ENCODE measurements at places on chromosomes 12 and 14.

- no peak for DNase-seq
These were observed 18.7 kb downstream of the DTX1 start for GRCh38 chr12:113075137-113075683.

GRCh38 chr12:50276068-50276467 lies 7.3 kb downstream of the LIMA1 start:
- DNase-seq, result no peak

- DNase-seq, result no peak
These were observed 149.7 kb upstream of the DCN start for GRCh38 chr12:91332302-91332701.

DNA sequence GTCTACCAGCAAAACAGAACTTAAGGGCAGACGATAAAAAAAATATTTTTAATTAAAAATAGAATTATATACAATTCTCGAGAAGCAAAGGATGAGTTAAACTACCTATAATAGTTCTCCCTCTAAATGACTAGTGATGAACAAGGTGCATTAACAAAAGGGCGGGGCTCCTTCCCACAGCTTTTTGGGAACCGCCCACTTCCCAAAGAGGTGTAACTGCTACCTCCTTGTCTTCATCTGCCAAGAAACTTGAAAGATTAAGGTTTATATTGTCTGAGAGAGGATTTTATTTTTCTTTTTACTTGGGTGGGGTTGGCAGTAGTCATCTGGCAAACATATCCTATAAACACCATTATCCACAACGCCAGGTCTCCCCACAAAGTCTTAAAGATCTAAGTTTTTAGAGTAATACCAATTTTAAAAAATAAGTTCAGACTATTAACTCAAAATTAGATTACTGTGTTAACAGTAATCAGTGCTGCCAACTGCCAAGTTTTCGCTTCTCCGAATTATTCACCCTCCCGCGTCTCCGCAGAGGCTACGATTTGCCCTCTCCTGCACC lies 938 bp downstream of the RALGAPA1 start:
- DNase-seq, result no peak

GRCh38 chr12:98259693-98260092 lies 255.7 kb upstream of the TMPO start:
- DNase-seq, result no peak

DNA sequence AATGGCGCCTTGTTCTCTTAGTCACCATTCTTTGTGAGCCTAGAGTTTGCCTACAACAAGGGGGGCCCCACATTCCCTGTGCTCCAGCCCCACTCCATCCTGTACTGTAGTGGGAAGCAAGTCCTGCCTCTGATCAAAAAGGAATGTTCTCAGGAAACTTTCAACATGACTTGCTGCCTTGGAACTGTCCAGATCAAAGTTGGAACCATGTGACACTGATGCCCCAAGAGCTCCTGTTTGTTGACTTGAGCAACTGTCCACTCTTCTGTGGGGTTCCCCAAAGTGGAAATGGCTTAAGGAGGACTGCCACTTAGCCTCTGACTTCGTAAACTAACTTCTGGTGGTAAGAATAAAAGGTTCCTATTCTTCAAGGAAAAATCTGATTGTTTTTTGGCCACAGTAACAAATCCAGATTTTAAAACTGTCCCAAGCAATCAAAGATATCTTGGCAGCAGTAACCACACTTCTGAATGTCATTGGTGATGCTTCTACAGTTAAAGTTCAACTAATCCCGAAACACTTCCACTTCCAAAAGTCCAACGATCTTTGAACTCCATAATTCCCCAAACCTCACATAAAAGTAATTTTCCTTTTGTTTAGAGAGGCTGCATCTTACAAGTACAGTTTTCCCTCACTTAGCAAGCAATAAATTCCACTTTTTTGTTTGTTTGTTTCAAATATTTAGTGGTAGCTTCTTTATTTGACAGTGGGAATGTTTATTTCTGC lies 67.2 kb downstream of the PAH start:
- no peak for DNase-seq

DNA sequence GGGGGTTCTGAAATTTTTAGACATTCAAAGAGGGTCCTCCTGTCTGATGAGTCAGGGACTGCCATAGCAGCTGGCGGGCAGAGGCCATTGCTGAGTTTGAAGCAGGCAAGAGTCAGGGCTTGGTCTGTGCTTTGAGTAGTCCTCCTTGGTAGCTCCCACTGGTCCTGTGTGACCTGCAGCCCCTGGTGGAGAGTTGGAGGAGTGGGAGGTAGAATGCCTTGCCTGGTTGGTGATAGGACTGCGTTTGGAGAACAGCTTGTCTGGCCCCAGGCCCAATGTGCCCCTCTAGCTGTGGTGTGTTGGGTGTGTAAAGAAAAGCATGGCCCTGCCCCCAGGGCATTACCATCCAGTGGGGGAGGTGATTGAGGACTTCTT lies 116.7 kb downstream of the BEGAIN start:
- DNase-seq, result no peak

- DNase-seq, result no peak
These were observed 28.4 kb upstream of the BDKRB2 start for GRCh38 chr14:96176275-96176674.

DNA sequence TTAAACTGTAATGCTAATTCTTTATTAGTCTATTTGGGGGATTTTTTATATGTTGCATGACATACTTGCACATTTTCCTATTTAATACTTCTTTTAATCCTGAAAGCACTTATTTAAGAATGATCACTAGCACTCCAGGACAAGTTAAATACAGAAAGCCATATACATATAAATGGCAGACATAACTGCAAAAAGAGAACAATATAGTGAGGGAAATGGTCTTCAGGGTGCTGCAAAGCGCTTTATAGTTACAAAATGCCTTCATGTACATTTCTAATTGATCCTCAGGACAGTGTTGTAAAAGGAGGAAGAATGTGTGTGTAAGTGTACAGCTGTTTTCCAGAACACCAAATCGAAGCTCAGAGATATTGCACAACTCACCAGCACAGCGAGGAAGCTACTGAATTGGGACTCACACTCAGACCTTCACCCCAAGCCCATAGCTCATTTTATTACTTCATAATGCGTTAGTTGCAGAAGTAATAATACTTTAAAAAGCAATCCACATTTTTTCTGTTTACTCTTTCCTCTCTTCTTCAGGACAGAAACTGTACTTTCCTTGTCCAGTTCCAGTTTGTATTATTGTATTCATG lies 428.2 kb downstream of the RAD51B start:
- no peak for DNase-seq
